ENCODE measurements at places on chromosomes 7 and 10. TPM values are rescaled to one million over a fixed set of nuclear protein-coding genes. Genes with fewer than 3 reads are reported as not detected.

The FAM237B gene
- not detected for total RNA-seq

The CALN1 gene
- 0.52 TPM for total RNA-seq

The FAM25C gene
- total RNA-seq, result not detected

The GPER1 gene
- 5.2 TPM for total RNA-seq

The RAMP3 gene
- 5.7 TPM for total RNA-seq

The ADO gene
- 16.7 TPM for total RNA-seq

The HMX3 gene
- total RNA-seq, result not detected

The GRK5 gene
- 12.5 TPM for total RNA-seq

The COL1A2 gene
- 6,663 TPM for total RNA-seq

The FOXI2 gene
- total RNA-seq, result not detected

The GPR85 gene
- total RNA-seq, result 1.0 TPM

The EZH2 gene
- total RNA-seq, result 16.2 TPM

The SEMA3D gene
- total RNA-seq, result 25.1 TPM

The RAB19 gene
- 0.52 TPM for total RNA-seq

All from skeletal muscle tissue (tissue), 5 donors.